Bladder microvascular endothelial cell (primary cell): ENCODE measurements at places on chromosomes 2 and 18. TPM values are rescaled to one million over a fixed set of nuclear protein-coding genes. Genes with fewer than 3 reads are reported as not detected.

Gene DPY30
- total RNA-seq, result 57.8 and 58.5 TPM in 2 replicates

Gene C1QL2
- total RNA-seq, result not detected in 2 replicates

Gene ST8SIA3
- total RNA-seq, result not detected in 2 replicates

Gene ANKRD23
- total RNA-seq, result 0.49 and 1.4 TPM in 2 replicates

Gene SULT1C4
- total RNA-seq, result 7.6 and 82.8 TPM in 2 replicates

Gene SH3RF3
- 3.1 and 12.3 TPM in 2 replicates for total RNA-seq

Gene RAB17
- 0.97 and 6.8 TPM in 2 replicates for total RNA-seq

Gene C2orf78
- not detected in 2 replicates for total RNA-seq

Gene SOX11
- under 0.01 TPM in 2 replicates for total RNA-seq

Gene FNDC4
- 11.6 and 14.6 TPM in 2 replicates for total RNA-seq

Gene CYP27C1
- not detected in 2 replicates for total RNA-seq

Gene TRMT61B
- 7.9 and 13.5 TPM in 2 replicates for total RNA-seq

Gene CNGA3
- not detected in 2 replicates for total RNA-seq

Gene GREB1L
- 1.3 and 9.7 TPM in 2 replicates for total RNA-seq

Gene UGT1A5
- not detected in 2 replicates for total RNA-seq

Gene SERPINB3
- not detected in 2 replicates for total RNA-seq

Gene RMDN2
- 1.8 and 2.3 TPM in 2 replicates for total RNA-seq
